Skin of body (tissue), 3 donors: ENCODE measurements at places on chromosomes 5 and 9.

- no peak for DNase-seq
Measured at GRCh38 chr9:100437860-100438805, 11.2 kb downstream of the MSANTD3 start.

GRCh38 chr5:139960723-139961383 lies 82.2 kb downstream of the NRG2 start:
- no peak for DNase-seq

DNA sequence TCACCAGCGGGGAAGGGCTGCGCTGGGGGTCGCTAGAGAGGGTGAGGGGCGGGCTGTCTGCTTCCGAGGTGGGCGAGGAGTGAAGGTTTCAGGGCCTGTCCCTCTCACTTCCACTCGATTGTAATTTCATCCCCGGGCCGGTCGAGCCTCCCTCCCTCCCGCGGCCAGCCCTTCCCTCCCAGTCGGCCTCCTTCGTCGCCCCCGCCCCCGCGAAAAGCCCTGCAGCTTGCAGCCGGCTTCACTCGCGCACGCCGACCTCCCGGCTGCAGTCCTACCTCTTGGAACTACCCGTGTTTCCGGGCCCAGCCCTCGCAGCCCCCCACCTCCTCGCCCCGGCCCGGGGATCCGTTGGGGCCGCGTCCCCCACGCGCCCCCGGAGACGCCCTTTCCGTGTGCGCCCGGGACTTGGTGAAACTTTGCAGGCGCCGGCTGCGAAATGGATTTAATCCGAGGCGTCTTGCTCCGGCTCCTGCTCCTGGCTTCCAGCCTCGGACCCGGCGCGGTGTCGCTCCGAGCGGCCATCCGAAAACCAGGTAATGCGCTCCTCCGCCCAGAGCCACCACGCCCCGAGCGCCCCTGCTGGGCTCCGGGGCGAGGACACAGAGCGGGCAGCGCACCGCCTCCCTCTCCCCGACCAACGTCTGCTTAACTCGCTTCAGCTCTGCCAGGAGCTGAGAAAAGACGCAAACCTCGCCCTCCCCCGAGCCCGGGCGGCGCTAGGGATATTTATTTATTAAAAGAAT lies at the start of gene EGFLAM:
Gene EGFLAM, plus strand, starts transcription at position 241 of the 743 bp plus-strand sequence. Its CDS starts 196 bp downstream, at position 437.
- no peak for DNase-seq

GRCh38 chr5:59319250-59319649 lies 574.3 kb downstream of the PDE4D start:
- peak; percentile 22 for DNase-seq

DNA sequence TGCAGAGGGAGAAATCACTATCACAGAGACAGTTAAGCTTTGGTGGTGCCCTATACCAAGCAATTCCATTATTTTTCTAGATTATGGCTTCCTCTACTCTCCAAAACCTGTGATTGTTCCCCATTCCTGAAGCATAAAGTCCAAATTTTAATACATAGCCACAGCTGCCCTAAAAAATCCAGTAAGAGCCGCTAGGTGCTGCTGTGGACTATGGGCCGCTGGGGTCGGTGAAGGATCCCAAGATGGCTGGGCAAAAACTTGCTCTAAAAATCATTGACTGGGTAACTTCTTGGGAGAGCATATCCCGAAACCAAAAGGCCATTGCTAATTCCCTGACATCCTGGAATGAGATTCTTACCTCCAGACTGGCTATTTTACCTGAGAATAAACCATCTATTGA lies 245.3 kb downstream of the NFIB start:
- DNase-seq: no peak

- no peak for DNase-seq
Measured at GRCh38 chr5:32928761-32929160, 217.6 kb downstream of the NPR3 start.

- no peak for DNase-seq
Measured at GRCh38 chr5:102802708-102803458, 47.8 kb downstream of the PAM start.

DNA sequence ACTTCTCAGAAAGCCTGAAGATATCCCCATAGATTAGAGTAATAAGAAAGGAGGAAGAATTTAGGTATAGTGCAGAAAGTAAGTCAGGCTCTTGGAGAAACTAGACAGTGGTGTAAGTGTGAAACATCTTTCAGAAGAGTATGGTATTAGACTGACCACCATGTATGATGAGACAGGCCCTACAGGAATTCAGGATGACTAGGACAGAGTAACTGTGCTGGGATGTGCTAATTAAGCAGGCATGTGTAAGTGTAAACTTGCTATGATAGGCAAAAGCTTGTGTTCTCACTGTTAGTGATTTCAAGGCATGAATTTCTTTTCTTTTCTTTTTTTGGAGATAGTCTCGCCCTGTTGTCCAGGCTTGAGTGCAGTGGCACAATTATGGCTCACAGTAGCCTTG lies 70.8 kb downstream of the RAB24 start:
- no peak for DNase-seq

GRCh38 chr9:114735704-114736103 lies 53.7 kb upstream of the TEX48 start:
- peak; percentile 53 for DNase-seq

GRCh38 chr5:80255431-80255810 lies 427 bp downstream of the SERINC5 start:
- DNase-seq: peak; percentile 63

DNA sequence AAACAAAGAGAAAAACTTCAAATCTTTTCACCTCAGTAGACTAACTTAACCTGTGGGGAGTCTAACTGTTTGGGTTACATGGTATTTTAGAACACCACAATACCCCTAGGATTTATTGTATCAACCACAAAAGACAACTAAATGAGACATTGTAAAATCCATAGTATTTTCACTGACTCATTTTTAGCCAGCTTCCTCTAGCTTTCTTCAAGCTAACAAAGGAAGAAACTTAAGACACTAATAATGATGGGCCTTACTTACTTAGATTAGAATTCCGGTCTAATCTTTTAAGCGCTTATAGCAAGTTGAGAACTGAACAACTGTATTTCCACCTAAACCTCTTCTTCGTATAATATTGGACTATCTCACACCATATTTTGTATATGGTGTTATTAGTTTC lies 529.3 kb downstream of the DMRTA1 start:
- no peak for DNase-seq

DNA sequence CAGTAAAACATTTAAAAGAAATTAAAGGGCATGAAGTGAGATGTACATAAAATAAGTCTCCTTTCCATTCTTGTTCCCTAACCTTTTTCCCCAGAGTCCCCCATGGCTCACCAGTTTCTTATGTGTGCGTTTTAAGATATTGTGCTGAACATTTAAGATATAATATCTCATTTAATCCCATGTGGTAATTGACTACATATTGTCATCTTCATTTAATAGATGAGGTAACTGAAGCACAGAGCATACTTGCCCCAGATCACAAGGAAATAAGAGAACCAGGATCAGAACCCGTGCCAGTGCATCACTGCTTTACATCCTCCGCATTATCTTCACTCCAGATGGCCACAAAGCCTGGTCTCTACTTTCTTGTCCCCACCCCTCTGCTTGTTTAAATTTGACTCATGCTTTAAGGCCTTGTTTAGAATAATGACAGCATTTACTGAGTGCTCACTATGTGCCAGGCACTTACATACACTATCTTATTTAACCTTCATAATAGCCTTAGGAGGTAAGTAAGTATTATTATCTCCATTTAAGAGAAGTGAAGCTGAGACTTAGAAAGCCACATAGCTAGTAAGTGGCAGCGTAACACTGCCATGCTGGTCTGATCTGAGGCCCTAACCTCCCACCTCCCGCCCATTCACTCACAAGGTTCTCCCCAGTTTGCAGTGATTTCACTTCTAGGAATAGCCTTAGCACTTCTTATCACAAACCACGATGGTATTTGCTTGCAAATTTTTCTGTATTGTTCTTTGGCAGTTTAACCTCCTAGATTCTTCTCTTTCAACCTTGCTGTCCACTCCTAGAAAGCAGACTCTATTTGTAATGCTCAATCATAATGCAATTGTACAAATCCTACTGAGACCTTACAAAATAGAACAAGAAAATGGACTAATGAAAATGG lies 78.4 kb upstream of the IL6ST start:
- DNase-seq: no peak

- no peak for DNase-seq
Measured at GRCh38 chr5:35026941-35027340, 20.8 kb downstream of the AGXT2 start.

DNA sequence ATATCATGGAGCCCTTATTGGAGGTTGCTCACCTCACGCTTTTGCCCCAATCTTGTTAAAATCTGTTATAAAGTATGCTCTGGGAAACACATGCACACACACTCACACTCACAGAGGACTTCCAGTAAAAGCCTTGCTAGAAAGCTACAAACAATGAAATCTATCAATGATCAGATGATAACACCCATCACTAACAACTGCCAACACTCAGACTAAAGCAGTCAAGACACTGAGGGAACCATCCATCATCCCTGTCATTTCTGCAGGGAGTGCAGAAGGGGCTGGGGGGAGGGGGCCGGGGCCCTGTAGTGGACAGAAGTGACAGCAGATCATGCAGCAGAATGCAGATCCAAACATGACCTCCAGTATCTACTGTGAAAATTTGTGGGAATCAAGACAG lies 179.1 kb downstream of the AOPEP start:
- DNase-seq: no peak

- DNase-seq: no peak
Measured at GRCh38 chr5:178994580-178995340, at the start of gene GRM6. Gene GRM6 (minus strand): TSS chr5:178995320. CDS start chr5:178994944, 376 bp downstream.
